Stimulated activated CD8-positive, alpha-beta memory T cell treated with anti-CD3 and anti-CD28 coated beads, Interleukin-15, amount 100 ng/mL, for 48 hours (primary cell): ENCODE measurements at places on chromosomes 2 and 18.

DNA sequence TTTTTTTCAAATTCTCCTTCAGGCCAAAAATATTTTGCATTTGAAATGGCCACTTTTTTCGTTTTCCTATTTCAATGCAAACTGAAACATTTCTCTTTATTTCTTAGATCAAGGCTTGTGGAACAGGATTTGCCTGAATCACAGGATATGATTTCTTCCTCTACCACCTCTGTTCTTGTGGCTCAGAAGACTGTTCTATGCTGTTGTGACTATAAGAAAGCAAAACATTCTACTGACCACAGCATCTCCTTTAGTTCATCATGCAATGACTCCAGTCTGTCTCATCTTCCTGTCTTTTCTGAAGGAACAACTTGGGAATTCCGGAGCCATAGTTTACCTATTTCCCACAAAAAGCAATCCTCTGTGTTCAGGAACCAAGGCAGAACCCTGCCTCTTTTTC is 16.2 kb upstream of the ZNF512 start:
- no peak for DNase-seq

GRCh38 chr2:33619028-33619427 is 19.9 kb upstream of the FAM98A start:
- DNase-seq = no peak

DNA sequence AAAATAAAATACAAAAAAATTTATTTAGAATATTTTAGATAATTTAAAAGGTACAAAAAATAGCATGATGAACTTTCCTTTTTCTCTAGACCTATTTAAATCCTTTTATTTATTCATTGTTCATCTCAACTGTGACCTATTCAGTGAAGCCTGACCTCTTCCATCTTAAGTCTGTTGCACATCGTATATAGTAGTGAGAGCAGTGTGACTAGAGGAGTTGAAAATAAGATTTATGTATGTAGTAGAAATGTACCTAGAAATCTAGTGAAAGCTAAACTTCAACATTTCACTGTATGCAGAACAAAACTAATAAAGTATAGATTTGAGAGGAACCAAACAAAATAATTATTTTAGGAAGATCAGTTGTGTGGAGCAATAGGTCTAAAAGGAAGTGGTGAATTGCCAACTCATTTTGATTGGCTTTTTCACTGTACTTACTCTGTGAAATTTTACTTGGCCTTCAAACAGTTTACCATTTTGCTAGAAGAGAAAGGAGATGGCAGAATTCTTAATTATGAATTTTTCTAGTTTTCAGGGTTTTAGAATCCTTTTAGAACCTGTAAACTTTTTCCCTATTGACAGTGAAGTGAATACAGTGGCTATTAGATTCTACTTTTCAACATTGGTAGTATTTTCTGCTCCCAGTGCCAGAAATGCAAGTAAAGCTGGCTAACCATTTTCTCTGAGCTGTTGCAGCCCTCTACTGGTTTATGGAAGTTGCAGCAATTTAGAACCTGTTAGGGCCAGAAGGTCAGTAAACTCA is 11.0 kb downstream of the ANKRD12 start:
- DNase-seq = no peak

GRCh38 chr2:30487603-30488002 is 40.6 kb downstream of the LCLAT1 start:
- no peak for DNase-seq

DNA sequence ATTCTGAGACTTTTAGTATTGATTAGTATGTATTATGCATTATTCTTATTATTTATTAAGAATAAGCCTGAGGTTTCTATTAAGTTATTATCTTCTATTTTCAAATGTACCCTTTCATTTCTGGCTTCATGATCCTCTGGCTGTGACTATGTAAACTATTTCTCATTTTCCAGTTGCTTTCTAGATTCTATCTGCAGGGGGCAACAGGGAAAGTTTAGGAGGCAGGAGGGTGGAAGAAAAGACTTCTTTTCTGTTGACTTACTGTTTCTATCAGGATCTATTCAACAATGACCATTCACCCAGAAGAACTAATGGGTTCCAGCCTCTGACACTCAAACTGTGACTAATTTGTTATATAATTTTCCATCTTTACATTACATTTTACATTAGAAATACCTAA is 653.4 kb upstream of the FSHR start:
- DNase-seq = no peak

- DNase-seq = no peak
Measured at GRCh38 chr2:42867093-42868065, 75.0 kb upstream of the HAAO start.

DNA sequence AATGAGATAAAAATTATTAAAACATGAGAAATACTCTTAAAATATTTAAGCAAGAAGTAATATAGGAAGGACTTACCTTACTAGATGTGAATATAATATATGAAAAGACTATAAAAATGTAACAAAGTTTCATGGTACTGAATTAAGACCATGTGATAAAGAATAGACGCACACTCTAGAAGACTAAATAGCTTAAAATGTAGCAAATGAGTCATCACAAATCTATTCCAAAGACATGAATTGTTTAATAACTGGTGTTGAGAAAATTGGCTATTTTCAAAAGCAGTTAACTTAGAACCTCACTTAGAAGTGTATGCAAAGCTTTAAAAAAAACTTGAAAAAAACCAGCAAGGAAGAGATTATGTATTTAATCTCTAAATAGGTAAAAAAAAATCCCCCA is 64.1 kb downstream of the POLE4 start:
- no peak for DNase-seq

- no peak for DNase-seq
Measured at GRCh38 chr2:17578466-17578928, 38.0 kb downstream of the VSNL1 start.

DNA sequence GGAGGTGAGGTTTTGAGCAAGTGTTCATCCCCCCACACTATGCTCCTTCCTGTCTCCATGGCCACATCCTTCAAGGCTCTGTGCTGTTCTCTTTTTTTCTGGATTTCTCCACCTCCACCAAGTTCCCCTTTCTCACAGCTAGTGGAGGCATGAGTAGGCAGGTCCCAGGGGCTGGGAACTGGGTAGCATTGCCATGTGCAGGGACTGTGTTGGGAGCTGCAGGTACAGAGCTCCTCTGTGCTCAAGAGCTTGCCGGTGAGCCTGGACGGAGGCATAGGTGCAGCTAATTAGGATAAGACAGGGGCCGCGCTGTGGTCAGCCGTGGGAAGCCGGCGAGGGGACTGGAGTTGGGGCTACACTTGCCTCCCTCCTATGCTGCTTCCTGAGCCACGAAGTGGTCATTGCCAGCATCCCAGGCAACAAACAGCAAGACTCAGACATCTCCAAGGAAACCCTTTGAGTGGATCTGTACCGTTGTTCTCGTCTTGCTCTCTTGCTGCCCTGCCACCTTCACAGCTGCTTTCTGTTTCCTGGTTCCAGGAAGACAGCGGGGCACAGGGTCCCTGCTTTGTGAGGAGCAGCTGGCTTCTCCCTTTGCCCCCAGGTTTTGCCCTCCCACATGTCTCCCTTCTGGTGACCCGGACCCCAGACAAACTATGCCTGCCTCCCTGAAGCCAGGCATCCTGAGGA is 36.9 kb downstream of the ATOH8 start:
- DNase-seq = no peak

DNA sequence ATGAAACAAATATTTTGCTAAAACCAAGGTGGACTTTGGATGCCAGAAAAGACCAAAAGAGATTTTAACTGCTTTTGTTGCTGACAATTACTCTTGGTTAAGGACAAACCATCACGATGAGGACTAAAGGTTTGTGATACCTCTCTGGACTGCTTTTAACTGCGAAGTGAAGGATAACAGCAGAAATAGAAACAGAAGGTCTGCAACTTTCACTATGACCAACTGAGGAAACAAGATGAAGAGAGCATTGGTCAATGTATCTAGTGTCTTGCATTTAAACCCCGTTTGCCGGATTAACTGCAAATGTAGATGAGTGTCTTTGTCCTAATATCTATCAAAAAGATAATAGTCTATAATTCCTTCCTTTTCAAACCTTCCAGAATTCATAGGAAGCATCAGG is 541.7 kb downstream of the ERBB4 start:
- DNase-seq = no peak

GRCh38 chr2:6556755-6557154 is 309.0 kb downstream of the CMPK2 start:
- DNase-seq = no peak

DNA sequence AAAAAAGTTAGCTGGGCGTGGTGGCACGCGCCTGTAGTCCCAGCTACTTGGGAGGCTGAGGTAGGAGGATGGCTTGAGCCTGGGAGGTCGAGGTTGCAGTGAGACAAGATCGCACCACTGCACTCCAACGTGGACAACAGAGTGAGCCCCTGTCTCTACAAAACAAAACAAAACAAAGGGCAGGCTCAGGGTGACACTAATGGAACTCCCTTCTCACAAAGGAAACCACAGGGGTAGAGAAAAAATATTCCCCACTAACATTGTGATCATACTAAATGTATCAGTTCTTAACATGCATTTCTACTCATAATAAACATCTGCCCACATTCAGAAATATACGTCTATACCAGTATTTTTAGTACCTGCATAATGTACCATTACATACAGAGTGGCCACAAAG is 21.1 kb downstream of the STAM2 start:
- no peak for DNase-seq

DNA sequence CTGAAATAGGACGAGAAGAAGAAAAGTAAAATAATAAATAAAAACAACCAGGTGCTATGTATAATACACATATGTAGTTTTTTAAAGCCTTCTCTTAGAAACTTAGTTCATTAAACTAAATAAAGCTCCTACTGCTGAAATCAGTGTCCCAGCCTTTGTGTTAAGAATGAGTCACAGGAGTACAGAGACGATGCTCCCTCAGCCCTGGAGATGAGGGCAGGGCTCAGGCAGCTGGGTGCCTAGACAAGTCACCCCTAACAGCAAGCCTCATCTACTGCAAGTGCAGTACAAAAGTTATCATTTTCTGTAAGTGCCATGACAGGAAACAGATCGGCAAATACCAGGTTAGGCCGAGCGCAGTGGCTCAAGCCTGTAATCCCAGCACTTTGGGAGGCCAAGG is 18.2 kb downstream of the KIDINS220 start:
- no peak for DNase-seq

DNA sequence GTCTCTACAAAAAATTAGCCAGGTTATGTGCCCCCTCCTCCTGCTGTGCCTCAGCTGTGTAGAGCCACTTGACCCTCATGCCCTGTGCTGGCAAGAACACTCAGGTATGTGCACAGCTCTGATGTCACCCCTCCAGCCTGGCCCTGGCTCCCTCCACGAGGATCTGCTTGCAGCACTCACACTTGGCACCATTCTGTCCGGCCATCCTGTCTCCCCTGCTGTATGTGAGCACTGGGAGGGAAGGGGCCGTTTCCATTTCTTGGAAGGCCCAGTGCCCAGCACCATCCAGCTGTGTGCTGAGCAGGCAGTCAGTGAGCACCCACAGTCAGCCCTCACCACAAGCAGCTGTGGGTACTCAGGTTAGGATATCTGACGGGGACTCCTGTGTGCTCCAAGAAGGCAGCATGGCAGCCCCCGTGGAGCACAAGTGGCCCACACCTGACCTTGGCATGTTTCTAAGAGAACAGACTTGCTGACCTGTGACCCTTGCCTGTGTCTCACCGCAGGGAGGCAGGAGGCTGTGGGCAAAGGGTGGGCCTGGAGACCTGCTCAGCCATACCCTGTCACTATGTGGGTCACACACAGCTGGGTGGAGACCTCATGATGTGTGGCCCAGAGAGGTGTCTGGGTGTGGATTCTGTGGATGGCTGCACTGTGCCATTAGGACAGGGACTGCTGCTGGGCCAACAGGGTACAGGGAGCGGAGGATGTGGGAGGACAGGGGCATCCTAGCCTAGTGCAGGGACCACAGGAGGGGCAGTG is 31.5 kb downstream of the USP34 start:
- DNase-seq = no peak

GRCh38 chr18:70005580-70005979 is 57.9 kb upstream of the CD226 start:
- DNase-seq = no peak

DNA sequence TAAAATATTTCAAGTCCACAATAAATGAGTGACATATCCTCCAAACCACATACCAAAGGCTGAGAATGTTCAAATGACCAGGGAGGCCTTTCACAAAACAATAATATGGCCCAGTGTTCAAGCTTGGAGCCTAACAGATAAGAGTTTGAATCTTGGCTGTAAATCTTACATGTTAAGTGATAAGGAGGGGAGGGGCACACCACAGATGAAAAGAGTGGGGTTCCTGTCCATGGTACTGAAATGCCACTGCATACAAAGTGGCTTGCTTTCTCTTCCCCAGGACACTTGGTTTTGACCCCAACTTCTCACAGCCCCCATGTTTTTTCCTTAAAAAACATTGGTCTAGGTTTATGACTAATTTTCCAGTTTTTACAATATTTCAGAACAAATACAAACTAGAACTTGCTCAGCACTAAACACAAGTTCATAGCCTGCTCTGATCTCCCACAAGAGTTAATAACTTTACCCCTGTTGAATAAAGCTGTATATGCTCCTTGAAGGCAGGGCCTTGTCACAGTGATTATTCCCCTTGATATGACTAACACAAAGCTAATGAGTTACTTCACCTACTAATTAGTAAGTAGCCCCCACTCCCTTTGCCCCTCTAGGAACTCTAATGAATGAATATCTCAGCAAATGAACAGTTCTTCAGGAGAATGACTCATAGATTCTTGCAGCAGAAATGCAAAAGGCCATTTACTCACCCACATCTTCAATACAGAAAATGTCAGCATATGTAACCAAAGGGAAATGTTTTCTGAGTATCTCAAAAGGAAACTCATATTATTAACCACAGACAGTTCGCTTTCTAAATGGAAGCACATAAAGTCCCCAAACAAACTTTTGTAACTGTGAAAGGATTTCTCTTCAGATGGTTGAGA is 142.2 kb downstream of the SATB2 start:
- DNase-seq = no peak

DNA sequence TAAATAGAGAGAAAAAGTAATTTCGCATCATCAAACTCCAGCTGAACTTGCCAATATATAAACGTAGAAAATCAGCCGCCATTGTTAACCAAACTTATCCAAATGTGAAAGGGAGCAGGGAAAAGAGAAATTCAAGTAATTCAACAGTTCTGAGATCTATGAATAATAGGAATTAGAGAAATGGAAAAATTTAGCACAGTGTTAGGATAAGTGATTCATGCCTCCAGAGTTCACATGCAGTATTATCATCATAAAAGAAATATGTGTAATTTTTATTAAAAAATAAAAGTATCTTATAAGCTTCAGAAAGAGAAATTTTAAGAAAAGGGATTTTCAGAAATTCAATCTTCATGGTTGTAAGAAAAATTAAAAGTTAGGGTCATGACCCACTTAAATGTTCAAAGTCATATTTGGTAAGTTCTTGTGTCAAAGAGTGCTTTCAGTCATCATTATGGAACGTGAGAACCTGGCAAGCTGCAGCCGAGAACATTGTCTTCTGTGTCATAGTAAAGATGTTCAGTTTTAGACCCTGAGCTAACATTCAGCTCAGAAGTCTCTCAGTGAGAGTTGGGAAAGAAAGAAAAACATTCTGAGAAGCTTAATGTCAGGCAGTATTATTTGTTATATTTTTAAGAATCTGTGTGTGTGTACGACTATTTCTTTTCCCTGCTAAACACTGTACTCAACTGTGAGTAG is 414.3 kb upstream of the RGPD4 start:
- DNase-seq = no peak
